ENCODE measurements at places on chromosomes 16 and 17.

- DNase-seq = no peak
Observed at GRCh38 chr16:57526498-57526897, 9.9 kb downstream of the CCDC102A start.

DNA sequence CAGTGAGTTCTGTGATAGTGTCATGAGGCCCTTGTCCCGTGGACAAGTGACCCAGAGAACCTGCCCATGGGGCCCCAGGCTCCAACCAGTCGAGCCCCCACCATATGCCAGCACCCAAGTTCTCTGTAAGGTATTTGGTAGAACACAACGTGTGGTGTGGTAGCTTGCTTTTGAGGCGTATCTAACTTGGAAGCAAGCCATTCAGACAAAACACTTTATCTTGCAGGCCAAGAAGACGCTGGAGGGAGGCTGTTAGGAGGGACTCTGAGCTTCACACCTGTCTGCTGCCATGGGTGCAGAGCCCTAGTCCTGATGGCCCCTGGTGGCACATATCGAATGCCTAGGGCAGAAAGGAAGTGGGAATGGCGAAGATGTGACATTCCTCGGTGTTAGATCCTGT lies 1.6 kb downstream of the NDUFAF8 start:
- no peak for DNase-seq

DNA sequence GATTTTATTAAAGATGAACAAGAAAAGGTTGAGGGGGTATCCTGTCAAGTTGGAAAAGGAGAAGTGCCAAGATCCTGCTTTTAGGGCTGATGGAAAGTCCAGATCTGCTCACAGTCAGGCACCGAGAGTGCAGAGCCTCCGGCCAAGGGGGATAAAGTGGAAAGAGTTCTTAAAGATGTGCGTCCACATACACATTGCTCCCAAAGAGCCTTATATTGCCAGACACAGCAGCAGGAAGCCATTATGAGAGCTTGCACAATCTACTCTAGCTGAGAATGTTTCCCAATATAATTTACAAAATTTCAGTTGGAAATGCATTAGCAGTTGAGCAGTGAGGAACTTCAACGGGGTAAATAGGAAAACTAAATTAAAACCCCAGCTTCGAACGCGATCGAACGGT lies 95.6 kb downstream of the SALL1 start:
- DNase-seq = no peak

DNA sequence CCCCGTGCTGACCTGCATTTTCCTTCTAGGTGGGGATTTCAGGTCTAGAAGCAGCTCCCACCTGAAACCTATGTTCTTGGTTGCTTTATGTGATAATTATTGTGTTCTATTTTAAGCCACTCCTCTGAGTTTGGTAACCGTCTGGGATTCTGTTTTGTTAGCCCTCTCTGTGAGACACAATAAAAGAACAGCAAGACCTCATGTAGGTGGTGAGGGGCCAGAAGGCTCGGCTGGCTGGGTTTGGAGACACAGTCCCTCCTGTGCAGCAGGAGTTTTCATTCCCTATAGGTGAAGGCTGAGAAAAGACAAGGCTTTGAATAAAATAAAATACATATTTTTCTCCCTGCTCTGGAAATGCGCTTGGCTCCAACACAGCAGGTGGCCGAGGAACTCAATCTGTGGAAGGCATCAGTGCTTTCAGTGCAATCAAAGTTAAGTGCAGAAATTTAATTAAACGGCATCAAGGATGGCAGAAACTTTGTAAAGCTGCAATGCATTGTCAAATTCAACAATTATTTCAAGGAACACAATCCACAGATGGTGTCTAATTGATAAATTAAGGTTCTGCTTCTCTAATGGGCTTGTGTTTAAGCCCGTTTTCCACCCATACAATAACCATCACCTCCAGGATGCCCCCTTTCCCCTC lies 107.8 kb downstream of the MSI2 start:
- DNase-seq = no peak

- no peak for DNase-seq
Observed at GRCh38 chr16:81238296-81239011, at the start of gene BCO1. Gene BCO1 (plus strand): TSS chr16:81238689. CDS start chr16:81238909, 220 bp downstream.

DNA sequence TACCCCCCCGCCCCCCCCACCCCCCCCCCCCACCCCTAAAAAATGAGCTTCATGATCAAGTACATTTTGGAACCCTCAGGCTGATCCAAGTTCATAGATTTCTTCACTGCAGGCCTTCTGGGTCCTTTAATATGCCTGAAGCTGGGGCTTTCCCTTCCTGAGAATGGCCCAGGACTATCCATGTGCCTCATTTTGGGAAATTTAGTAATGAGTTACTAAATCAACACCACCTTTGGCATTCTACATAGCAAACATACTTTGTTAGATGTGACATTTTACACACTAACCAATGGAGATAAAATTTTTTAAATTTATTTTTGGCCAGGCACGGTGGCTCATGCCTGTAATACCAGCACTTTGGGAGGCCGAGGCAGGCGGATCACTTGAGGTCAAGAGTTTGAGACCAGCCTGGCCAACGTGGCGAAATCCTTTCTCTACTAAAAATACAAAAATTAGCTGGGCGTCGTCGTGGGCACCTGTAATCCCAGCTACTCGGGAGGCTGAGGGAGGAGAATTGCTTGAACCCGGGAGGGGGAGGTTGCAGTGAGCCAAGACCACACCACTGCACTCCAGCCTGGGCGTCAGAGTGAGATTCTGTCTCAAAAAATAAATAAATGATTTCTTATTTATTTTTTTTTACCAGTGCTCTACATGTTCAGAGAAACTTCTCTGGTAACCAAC lies 14.0 kb downstream of the HERPUD1 start:
- no peak for DNase-seq

DNA sequence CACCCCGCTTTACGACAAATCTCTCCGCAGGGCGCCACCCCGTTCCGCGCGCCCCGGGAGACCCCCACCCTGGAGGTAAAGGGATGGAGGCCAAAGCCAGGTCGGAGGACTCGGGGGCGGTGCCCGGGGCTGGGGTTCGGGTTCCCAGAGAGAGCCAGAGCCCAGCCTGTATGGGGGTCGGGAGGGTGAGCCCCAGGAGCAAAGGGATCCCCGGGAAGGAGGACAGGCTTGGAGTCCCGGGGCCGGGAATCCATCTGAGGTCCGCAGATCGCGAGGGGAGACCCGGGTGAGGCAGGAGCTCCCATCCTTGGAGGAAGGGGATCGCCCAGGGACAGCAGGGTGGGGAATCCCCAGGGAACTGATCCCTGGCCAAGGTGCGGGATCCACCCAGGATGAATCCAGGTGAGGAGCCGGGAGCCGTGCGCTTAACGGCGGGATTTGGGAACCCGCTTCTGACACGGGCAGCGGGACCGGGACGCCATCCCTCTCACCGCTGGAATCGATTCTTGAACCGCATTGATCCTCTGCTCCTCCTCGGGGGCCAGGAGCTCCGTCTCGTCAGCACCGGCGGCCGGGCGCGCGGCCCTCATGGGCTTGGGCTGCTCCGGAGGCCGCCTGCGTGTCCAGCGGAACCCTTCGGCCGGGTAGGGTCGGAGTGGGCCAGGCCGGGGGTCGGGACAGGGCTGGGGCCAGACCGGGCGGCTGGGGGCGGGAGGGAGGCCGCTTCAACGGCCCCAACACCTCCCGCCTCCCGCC lies at the start of gene MMD:
Gene MMD (minus strand): TSS at position 657 of the 756 bp plus-strand sequence. CDS start 140 bp downstream, at position 517.
- no peak for DNase-seq

- DNase-seq = no peak
Observed at GRCh38 chr17:17884391-17885357, 47.9 kb upstream of the SREBF1 start.

GRCh38 chr16:88723507-88723887 lies 17.2 kb downstream of the CTU2 start:
- no peak for DNase-seq

DNA sequence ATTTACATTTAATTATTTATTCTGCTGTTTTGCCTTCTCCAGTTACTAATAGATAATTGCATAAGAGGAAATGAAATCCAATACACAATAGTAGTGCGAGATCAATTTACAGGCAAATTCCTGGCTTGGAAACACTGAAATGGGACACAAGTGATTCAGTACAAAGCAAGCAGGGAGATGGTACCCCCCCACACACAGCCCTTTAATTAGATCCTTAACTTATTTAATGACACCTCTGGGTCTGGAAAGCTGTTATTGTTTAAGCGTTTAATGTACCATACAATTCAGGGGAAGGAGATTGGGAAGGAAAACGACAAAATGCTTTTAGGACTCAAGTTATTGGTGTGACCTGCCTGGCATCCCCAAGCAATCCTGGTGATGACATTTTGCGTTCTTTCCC lies 318.2 kb downstream of the NPIPA8 start:
- DNase-seq = no peak

GRCh38 chr17:37737971-37738370 lies 6.9 kb downstream of the HNF1B start:
- DNase-seq = no peak

GRCh38 chr16:68072038-68072695 lies 13.0 kb upstream of the NFATC3 start:
- no peak for DNase-seq
